ENCODE measurements at places on chromosomes 6 and 20.

GRCh38 chr6:15498640-15499039 is 164.2 kb downstream of the DTNBP1 start:
- DNase-seq: no peak

GRCh38 chr6:110013386-110013785 is 35.3 kb downstream of the GPR6 start:
- no peak for DNase-seq

GRCh38 chr6:94071835-94072234 is 652.5 kb upstream of the EPHA7 start:
- no peak for DNase-seq

- no peak for DNase-seq
These were observed 26.2 kb downstream of the BCAS1 start for GRCh38 chr20:54044156-54044555.

GRCh38 chr6:137372532-137372931 is 121.7 kb downstream of the OLIG3 start:
- DNase-seq: no peak

DNA sequence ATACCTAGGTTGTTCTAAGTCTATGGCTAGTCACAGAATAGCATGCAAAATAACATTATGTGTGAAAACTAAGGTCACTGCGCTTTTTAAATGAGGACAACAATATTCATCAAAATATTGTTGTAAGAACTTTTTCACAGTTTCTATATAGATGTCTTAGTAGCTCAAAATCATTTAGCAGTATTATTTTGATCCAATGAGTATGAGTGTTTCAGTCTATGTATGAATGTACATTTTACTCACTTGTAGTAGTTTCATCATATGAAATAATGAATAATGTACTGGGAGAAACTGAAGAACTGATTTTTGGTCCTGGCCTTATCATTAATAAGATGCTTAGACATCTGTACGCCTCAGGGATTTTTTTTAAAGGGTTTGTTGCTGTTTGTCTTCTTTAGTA is 16.5 kb upstream of the TMEM30A start:
- no peak for DNase-seq

GRCh38 chr6:157709555-157709954 is 113.5 kb upstream of the SNX9 start:
- DNase-seq: no peak

DNA sequence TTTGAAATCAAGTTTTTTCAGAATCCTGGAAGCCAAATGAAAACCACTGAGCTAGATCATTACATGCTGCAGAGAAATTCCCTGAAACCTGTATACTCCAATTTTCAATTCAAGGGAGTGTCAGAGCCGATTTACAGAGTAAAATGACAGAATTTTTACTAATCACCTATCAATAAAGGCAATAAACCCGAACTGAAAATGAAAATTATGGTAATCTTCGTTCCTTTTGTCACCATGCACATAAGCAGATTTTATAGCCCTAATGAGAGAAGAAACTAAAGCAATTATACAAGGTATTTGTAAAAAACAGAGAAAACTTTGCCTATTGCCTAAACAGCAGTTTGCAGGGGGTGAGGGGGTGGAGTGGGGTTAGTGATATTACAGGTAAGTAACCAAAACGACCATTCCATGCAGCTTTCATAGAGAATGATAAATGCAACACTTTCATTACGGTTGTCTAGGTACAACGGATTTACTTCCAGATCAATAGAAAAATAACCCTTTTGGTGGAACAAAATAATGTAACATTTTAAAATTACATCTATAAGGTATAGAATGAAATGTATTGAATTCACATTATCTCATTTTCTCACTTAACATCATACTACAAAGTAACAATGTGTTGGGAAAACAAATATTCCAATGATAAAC is 115.2 kb upstream of the BEND6 start:
- no peak for DNase-seq

- no peak for DNase-seq
These were observed 16.6 kb upstream of the PLCB1 start for GRCh38 chr20:8115436-8115835.

DNA sequence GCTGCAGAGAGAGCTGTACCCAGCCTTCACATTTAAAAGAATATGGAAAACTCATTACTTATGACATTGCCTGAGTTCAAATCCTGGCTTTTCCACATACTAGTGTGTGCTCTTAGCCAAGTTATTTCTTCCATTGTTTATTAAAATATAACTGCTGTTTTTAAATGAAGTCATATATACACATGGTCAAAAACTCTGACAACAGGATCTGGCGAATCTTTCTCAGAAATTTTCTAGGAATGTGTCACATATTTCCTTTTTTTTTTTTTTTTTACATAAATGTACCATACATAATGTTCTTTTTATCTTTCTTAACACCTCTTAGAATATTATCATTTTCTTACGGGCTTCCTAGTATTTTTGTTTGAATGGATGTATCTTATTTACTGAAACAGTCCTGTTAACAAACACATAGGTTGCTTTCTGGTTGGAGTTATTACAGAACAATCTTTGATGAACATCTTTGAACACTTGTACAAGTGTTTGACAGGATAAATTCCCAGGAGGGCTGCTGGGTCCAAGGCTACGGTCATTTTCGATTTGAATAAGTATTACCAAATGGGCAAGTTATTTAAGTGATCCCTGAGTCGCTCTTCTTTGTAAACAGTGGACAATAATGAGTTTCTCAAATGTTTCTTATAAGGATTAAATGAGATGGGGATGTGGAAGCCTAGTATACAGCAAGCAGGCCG is 1.6 kb upstream of the SNX9 start:
- DNase-seq: no peak

GRCh38 chr6:147849401-147850330 is 341.2 kb downstream of the SAMD5 start:
- no peak for DNase-seq

GRCh38 chr6:131116755-131117360 is 18.4 kb upstream of the AKAP7 start:
- DNase-seq: no peak

DNA sequence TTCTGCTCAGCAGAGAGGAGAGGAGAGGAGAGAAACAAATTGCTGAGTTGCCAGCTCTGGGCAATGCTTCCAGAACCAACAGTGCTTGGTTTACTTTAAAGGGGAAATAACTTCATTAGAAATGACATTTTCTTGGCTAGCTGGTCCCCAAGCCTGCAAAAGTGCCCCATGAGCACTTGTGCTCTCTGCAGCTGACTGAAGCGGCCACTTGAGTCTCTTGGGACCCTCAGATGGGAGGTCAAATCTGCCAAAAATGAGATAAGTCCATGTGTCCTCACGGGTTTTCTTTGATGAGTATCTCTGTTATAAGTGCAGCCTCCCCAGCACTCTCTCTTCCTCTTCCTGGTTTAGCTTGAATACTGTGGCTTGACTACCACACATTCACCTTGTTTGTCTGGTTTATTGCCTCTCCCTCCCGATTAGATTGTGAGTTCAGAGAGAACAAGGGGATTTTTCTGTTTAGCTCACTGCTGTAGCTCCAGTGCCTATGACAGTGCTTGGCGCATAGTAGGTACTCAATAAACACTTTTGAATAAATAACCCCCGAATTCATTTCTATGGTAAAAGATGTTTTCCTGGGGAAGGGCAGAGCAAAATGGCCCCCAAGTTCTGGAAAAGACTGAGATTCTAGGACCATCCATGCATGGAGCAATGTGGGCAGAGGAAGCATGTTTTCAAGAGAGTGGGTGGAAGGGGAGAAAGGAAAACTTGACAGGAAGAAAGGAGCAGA is 7.0 kb upstream of the RIN2 start:
- DNase-seq: no peak

- DNase-seq: no peak
These were observed 4.3 kb downstream of the VAPB start for GRCh38 chr20:58393299-58393698.

DNA sequence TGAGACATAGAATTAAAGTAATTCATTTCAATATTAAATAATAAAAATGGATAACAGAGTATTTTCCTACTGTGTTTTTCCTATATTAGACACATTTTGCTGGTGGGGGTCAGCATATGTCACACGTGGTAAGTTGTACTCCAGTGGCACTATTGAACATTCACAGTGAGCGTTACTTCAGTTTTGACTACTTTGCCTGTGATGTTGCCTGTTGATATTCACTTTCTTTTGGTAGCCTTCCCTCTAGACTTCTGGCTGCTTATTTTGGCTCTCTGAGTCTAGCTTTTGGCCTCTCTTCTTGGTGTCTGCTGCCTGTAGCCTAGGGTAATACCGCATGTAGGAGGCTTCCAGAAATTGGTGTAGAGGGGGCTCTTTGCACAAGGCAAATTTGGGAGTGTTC is 64.4 kb upstream of the TFB1M start:
- no peak for DNase-seq

DNA sequence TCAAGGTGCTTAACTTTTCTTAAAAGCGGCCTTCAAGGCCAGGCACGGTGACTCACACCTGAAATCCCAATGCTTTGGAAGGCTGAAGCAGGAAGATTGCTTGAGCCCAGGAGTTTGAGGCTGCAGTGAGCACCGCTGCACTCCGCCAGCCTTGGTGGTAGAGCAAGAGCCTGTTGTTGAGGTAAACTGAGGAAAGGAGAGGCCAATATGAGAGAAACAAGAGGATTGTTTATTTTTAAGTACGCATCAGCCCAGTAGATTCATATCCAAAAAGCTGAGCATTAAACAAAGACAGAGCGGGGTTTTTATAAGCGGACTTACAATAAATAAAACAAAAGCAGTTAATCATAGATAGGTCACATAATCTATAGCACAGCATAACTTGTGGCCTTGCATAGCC is 15.0 kb upstream of the GMPR start:
- DNase-seq: no peak

DNA sequence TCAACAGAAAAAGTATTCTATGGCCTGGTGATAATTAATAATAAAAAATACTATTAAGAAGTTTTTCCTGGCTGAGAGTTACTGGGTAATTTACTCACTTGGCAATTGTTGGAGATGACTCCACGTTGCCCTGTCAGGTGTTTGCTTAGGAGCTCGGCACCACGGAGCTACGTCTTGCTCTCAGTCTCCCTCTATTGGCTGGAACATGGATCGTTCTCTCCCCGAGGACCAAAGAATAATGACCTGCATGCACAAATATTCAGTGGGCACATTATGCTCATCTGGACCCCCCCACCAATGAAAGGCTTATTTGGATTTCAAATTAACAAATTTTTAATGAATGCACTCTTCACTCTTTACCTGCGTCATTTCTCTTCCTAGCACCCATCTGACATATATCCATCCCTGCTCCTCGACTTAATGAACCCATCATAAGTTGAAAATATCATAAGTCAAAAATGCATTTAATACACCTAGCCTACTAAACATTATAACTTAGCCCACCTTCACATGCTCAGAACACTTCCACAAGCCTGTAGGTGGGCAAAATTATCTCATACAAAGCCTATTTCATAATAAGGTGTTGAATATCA is 71.0 kb upstream of the CD83 start:
- DNase-seq: peak; percentile 6

DNA sequence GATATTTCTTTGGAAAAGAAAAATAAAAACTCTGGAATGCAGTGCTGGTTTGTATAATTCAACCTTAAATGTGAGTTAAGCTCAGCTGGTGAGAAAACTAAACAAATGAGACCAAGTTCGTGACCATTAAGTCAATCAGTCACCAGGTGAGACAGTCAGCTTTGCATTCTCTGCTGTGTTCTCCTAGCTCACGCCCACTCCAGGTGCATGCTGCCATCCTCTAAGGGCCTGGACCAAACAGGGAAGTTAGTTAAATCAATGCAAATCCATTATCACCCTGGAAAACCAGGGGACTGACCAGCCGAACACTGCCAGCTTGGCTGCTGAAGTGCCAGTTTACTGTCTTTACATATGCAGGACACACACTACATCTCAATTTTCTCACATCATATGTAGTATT is 7.2 kb downstream of the TPBG start:
- no peak for DNase-seq

DNA sequence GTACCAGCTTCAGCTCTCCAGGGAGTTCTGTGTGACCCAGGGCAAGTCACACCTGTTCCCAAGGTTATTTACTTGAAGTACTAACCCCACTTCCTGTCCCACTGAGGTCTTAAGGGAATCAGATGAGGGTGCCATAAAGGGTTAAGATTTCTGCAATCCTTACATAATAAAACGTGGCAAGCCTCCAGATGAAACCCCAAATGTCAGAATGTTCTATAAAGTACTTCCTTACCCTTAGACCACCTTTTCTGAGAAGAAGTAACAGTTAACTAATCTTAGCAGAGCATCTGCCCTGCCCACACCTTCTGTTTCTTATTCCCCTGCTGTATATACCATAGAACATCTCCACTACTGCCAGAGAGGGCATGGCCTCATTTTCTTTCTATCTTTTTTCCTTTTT is 6.0 kb upstream of the AVP start:
- DNase-seq: no peak

DNA sequence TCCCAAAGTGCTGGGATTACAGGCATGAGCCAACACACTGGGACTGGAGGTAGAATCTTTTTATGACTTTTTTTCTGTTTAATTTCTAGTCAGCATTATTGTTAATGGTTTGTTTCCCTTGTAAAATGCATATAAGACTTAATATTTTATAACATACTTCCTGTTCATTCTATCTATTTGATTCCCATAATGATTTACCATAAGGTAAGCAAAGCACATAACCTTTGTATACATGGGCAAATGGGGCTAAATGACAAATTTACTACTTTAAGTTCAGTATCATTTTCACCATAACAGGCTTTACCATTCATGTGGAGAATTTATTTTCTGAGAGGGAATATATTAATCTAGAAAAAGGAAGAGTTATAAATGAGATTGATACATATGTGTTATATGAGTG is 24.3 kb downstream of the VTA1 start:
- DNase-seq: no peak

Data from activated T-cell treated with anti-CD3 and anti-CD28 coated beads for 1 hour (primary cell).